Right renal pelvis (tissue), 4 donors: ENCODE measurements at places on chromosomes 16 and 17.

GRCh38 chr16:89615596-89616090 is 2.2 kb downstream of the DPEP1 start:
- no peak for DNase-seq

- DNase-seq = no peak
These were observed 7.6 kb downstream of the MRM1 start for GRCh38 chr17:36608794-36609497.

- no peak for DNase-seq
These were observed 21.3 kb upstream of the EMP2 start for GRCh38 chr16:10601444-10602408.

DNA sequence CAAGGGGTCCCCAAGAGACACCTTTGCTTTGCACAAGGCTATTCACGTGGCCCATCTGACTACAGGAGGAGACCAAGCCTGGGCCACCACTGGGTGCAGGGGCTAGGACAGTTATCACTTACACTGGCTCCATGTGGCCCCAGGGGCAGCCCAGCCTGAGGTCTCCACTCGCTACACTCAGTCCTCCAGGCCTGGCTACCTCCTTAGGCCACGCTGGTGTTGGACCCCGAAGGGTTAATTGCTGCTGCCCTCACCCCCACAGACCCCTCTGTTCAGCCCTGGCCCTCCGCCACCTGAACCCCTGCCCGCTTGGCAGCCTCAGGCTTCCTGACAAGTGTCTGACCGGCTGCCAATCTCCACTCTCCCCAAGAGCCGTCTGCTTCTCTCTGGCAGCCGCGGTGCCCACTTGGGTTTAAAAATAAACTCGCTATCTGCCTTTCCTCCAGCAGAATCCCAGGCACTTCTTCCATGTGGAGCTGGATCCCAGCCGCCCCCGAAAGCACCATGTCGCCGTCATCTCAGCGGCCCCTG is 27.8 kb downstream of the ADAM11 start:
- DNase-seq = no peak

GRCh38 chr16:79381603-79382042 is 218.9 kb downstream of the MAF start:
- DNase-seq = no peak

GRCh38 chr16:9139965-9140364 is 48.5 kb downstream of the HAPSTR1 start:
- no peak for DNase-seq

DNA sequence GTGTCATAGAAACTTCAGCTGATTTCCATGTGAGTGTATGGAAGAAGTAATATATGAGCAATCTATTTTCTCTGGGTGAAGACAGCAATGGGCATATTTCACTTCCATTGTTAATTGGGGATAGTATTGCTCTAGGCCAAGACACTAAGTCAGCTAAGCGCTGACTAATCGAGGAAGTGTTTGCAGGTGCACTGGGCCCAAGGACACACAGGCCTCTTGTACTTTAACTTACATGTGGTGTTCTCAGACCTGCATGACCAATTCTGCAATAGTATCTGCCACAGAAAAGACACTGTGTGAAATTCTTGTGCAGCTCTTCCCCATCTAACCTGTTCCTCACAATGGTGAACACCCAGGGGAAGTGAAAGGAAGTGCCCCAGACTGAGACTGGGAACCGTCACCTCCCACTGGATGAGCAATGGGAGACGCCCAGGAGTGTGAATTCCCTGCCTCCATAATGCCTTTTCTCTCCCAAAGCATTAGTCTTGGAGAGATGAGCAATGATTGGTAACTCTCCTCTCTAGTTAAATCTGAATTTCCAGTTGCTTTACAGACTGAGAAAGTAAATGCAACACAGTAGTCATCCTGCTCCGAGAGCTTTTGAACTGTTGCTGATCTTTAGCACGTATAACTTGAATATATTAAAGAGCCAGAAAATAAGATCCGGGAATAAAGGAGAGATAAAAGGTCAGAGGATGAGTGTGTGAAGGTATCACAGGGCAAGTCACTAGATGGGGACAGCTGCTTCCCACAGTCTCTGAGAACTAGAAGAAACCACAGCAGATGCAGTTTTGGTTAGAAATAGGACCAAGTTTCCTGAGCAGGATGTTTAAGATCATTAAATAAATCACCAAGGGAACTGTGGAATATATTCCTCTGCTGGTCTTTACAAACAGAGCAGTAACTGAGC is 82.6 kb downstream of the CDK5R1 start:
- DNase-seq = no peak

GRCh38 chr16:10387188-10387617 is 1.3 kb downstream of the ATF7IP2 start:
- DNase-seq = no peak

DNA sequence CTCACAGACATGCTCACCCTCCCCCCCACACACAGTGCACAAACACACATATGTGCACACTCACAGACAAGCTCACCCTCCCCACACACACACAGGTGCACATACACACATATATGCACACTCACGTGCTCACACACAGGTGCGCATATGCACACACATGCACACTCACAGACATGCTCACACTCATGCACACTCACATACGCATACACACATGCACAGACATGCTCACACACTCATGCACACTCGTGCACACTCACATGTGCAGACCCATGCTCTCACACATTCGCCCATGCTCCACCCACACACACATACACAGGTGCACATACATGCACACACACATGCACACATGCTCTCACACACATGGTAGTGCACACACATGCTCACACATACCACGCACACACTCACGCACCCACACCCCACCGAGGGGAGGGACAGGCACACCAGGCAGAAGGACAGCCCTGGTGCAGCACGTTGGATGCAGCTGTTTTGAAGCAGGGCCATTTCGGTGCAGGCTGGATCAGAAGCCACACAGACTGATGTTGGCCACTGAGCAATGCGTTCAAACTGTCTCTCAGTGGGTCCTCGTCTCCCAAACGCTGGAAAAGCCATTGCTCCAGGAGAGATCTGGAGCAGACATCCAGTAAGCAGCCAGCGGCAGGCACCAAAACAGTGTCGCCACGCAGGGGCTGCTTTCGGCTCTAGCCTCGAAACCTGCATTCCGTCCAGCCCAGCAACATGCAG is 86.2 kb upstream of the ZNF469 start:
- DNase-seq = no peak

- no peak for DNase-seq
These were observed 24.9 kb downstream of the SAP30BP start for GRCh38 chr17:75691801-75692626.

DNA sequence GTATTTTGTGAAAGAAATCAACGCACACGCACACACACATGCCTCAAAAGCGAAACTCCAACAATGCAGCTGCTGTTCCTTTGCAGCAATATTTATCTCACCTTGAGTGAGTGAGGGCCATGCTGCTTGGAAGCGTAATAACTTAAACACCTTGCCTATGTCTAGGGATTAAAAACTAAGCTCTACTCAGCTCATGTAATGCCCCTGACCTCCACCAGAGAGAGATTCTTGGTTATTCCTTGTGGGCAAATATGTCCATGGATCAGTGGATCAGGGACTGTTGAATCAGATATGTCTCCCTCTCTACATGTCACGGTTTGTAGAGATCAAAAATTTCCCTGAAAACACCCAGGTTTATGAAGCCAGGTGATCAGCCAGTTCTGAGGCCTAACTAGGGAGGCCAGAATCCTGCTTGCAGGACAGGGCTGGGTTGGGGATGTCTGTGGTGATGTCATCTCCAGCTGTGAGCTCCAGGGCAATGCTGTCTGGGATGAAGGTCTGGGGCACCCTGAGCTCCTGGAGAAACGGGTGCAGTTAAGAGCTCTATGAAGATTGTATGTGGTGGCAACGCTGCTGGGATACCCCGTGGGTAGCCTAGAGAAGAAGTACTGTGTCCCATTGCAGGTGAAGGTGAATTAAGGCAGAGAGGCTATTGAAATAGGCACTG is 149.4 kb downstream of the KCNJ12 start:
- no peak for DNase-seq

- DNase-seq = no peak
These were observed 201.9 kb downstream of the SNX29 start for GRCh38 chr16:12178251-12178990.

DNA sequence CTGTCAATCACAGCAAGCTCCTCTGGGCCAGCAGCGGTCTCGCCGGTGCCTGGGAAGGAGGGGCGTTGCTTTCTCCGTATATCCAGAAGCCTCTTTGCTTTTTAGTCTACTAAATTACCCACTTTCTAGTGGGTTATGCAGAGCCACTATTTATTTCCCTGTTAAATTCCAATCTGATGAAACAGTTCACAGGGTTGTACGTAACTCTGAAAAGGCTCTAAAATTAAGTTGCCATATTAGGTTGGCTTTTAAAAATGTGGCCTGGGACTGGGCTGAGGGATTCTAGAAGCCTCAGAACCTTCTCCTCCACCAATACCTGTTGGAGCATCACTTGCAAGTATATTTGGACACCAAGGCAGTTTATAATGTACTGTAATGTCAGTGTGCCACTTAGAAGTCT is 27.2 kb downstream of the MARCHF10 start:
- DNase-seq = no peak

- no peak for DNase-seq
These were observed 322.1 kb upstream of the CCL2 start for GRCh38 chr17:33932996-33933395.

GRCh38 chr17:11135819-11136218 is 105.2 kb upstream of the SHISA6 start:
- no peak for DNase-seq

DNA sequence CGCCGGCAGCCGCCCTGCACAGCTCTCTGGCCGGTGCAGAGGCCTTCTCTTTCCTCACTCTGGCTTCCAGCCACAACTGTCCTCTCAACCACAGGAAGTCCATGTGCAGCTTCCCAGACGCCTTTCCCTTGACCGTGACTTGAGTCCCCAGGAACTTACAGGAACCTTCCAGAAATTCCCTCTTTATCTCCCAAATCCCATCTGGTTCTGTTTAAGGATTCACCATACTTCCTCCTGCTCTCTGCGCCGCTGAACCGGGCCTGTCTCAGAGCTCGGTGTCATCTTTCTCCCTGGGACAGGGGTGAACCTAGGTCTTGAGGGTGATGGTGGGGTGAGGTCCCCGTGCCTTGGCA is 65.2 kb upstream of the ZNF469 start:
- no peak for DNase-seq

- no peak for DNase-seq
These were observed 12.3 kb downstream of the ALOXE3 start for GRCh38 chr17:8105957-8106398.

DNA sequence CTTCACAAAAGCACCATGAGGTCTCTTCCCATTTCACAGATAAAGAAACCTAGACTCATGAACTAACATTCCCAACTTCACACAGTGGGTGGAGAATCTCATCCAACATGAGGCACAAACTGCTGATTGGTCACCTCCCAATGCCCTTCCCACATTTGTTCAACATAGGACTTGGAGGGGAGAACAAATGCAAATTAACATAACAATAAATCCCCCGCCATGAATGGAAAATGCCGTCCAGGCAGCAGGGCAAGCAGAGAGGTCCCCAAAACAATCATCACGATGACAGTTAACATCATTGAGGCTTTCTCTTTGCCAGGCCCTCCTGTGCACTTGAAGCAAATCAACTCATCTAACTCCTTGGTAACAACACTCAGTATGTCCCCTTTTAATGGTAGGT is 185.3 kb downstream of the TMEM132E start:
- no peak for DNase-seq

DNA sequence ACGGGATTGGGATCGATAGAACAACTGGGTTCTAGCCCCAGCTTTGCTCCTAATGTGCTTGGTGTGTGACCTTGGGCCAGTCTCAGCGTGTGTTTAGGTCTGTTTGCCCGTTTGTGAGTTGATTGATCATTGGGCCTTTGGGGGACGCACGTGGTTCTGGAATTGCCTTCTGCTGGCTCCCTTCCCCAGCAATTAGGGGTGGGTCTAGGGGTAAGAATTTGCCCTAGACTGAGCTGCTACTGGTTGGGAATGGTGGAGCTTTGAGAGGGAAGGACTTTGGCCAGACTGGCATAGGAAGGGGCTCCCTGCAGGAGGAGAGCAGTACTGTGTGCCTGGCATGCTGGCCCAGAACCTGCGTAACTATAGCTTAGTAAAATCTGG is 1.5 kb downstream of the SPNS2 start:
- DNase-seq = no peak

- DNase-seq = no peak
These were observed 13.7 kb downstream of the HIC1 start for GRCh38 chr17:2068519-2069051.

GRCh38 chr16:25092441-25092840 is 19.1 kb upstream of the LCMT1 start:
- DNase-seq = no peak

- no peak for DNase-seq
These were observed 751.8 kb downstream of the CDH11 start for GRCh38 chr16:64370112-64370511.
